ENCODE measurements at places on chromosomes 5 and 9.

DNA sequence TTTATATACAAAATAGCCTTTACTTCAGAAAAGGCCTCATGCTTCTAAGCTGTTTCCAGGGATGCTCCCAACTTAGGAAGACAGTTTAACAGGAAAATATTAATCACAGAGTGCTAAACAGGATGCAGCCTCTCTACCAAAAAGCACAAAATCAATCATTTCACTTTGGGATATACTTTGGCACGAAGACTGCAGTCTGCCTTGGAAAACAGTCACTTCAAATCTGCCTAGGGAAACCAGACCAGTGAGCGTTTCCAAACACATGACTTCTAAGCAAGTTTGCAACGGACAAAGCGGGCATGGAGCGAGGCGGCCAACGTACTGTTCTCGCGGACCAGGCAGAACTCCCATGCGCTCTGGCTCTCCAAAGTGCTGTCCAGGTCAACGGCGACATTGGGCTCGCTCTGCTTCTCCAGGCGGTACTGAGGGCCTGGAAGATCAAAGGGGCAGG is 201.0 kb downstream of the MAPKAP1 start:
- DNase-seq = no peak

DNA sequence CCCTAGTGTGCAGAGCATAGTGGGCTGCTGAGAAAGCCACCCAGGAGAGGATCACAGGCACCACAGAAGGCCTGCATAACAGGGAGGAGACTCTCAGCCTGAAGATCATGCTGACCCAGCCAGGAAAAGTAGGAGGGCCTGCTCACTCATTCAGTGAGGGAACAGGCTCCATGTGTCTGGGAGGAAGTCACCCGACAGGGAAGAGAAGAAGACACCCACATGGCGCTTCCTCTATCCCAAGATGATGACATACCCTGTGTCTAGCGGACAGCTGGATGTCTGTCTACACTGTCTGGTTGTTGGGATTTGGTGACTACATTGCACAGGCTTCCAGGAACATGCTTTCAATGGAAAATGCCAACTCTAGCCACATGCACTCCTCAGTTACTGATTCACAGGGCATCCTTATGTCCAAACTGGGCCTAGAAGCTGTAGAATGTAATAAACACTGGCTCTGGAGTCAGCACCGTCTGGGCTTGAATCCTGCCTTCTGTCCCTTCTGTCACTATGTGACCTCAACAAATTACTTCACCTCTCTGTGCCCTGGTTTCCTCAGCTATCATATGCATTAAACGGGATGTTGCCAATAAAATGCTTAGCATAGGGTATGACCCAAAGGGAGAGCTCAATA is 47.6 kb downstream of the KLHL3 start:
- no peak for DNase-seq

DNA sequence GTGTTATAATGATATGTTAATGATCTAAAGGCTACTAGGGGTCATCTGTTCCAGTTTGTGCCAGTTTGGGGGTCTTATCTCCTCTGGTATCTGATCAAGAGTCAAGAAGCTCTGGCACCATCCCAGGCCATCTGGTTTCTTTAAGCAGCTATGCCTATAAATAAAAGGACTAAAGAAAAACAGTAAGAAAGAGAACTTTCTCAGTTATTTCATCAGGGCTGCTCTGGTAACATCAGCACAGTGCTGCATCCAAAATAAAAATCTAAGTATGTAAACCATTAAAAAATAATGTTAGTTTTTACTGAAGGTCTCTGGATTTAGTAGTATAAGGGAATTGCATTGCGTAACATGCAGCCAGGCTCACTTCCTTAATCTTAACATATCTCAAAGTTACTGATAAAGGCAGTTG is 185.0 kb downstream of the NR2F1-AS1 start:
- DNase-seq = no peak

DNA sequence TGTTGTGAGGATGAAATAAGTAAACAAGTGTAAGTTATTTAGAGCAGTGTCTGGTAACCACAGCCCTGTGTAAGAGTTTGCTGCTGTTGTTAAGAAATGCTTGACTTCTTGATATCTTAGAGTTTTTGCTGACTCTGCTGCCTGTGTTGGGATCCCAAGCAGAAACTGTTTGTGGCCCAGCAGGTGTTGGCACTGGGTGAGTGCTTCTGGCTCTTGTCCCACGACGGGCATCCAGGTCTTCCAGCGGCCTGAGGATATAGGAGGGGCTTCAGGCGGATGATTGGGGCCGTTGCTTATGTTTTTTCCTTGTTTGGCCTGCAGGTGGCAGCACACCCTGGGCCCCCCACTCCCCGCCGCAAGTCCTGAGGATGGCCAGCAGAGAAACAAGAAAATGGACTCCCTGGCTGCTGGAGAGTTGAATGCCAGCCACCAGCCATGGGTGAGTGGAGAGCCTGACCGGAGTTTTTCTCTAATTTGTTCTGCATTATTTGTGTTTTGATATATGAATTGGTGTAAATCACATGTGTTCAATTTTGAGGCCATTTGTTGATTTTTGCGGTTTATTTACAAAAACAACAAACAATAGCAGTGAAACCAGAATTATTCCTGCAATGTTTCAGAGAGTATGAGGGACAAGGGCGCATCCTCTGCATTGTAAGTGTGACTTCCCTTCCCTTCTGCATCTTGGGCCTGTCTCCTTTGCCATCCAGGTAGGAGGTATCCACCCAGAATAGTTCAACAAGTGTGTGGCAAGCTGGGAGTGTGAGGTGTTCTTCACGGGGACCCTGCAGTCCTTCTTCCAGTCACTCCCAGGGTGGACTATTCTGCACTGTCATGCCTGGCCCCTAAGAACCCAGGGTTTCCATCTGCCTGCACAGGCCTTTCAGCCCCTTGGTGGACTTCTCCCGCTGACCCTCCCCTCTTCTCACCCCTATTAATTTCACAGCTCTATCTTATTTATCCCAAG is 50.3 kb downstream of the SLC22A5 start:
- DNase-seq = no peak

GRCh38 chr5:111478266-111478665 is 34.1 kb downstream of the STARD4 start:
- DNase-seq = no peak

DNA sequence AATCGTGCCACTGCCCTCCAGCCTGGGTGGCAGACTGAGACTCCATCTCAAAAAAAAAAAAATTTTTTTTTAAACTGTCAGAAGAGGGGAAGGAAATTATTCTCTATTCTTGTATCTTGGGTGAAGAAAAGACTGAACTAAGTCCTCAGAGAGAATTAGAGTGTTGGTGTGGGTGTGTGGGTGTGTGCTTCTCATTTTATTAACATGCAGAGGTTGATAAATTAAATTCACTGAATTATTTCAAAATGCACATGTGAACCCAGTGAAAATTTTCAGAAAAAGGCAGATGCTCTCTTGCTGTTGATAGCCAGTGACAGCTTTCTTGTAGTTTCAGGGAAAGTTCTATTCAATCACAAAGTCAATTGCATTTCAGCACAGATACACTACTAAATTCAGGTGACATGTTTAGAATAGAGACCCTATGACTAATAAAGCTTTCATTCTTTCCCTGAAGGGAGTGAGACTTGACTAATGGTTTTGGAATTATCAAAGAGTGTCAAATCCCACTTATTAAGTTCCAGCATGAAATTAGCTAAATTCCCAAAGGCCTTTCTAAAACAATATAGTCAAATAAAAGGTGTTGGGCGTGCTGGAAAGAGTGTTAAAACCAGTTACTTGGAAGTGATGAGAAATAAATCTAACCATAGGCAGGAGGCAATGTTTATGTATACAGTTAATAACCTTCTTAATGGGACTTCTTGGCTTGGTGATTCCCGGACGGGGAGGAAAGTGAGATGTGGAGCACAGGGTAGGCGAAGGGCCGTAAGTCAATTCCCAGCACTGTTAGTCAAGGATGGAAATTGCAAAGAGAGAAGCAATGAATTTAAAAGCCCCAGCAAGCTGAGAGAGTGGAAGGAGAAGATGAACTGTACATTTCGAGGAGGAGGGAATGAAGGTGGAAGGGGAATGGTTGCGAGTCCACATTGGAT is 103.2 kb upstream of the SPATA31D4 start:
- no peak for DNase-seq

GRCh38 chr5:155665361-155665760 is 651.8 kb downstream of the KIF4B start:
- no peak for DNase-seq

- DNase-seq = no peak
Measured at GRCh38 chr9:34045903-34046302, 2.8 kb downstream of the UBAP2 start.

DNA sequence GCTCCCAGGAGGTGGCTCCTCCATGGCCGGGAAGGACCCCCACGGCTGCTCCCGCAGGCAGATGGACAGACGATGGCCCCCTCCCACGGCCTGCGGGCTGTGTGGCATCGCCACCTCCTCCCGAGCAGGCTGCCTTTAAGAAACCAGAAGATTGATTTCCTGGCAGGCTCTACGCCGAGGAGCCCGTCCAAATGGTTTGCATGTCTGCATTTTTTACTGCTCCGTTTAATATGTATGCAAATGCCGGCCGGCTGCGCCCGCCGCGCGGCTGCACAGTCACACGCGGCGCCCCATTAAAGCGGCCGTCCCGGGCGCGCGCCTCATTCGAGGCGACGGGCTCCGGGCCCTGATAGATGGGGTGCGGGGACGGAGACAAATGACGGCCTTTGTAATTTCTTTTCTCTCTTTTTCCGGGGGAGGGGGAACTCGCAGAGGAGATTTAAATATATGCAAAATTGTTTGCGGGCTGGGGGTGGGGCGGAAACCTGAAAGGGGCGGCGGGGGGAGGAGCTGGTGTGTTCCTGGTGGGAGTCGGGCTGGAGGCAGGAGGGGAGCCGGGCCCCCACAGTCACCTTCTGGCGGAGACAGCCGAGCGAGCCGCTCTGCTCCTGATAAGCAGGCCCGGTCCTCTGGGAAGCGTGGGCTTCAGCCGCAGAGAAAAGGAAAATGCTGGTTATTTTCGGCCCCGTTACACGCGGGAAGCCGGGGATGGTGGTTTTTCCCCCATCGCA is 158.7 kb upstream of the IER5L start:
- no peak for DNase-seq

DNA sequence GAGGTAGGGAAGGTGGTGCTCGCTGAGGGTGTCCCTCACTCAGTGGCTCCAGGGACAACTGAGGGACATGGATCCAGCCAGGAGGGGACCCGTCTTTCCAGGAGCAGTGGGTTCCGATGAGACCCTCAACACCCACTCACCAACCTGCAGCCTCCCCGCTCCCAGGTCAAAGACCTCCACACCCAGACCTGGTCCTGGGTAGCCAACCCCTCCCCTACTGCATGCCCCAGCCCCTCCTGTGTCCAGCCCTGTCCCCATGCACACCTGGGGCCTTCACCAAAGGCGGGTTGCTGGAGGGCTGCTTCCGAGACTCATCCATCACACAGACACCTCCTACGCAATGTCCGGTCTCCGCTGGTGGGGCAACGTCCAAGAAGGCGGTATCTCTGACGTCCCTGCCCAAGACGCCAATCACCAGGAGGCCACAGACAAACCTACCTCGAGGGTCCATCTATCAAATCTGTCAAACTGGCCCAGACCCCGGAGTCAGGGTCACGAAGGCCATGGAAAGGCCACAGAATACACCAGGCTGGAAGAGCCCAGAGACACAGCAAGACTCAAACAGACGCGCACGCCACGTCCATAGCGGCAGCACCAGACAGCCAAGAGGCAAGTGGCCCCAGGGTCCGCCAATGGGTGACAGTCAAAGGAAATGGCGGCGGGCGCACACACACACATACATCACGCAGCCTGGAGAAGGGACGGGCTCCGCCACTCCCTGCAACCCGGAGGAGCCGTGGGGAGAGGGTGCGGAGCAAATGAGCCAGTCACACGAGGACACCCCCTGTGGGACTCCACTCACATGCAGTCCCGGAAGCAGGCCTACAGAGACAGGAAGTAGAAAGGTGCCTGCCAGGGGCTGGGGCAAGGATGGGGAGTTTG is 10.8 kb downstream of the NACC2 start:
- DNase-seq = no peak

GRCh38 chr5:59533730-59534108 is 359.8 kb downstream of the PDE4D start:
- DNase-seq = no peak

- no peak for DNase-seq
Measured at GRCh38 chr5:105982526-105982925, 1688.2 kb downstream of the EFNA5 start.

DNA sequence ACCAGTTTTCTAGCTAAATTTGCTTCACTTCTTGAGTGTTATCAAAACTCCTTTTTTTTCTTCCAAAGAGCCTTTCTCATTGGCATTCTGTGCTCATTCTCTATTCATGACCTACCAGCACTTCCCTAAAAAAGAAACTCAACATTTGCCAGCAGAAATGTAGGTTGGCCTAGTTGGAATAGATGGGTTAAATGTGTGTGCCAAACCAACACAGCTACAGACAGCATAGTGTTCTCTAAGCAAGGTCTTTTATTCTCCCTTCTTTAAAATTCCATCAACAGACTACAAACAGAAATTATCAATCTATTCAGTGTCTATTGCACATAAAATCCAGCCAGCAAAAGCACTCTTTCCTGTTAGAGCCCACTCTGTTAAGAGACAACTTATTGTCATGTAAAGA is 255.8 kb upstream of the PUM3 start:
- DNase-seq = no peak

GRCh38 chr5:91101600-91102379 is 281.3 kb downstream of the ARRDC3 start:
- DNase-seq = no peak

DNA sequence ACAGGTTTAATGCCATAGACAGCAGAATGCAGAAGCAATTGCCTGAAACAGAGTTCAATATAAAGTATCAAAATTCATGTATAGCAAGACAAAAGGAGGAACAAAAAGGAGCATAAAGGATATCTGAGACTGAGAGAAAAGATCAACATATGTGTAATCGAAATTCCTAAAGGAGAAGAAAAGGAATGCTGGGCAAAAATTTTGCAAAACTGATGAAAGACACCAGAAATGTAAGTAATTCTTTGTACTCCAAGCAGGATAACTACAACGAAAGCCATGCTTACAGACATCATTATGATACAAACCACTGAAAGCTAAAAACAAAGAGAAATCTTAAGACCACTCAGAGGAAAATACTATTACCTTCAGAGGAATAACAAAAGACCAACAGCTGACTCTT is 72.8 kb upstream of the MTAP start:
- DNase-seq = no peak

Data from stimulated activated CD8-positive, alpha-beta memory T cell treated with anti-CD3 and anti-CD28 coated beads, Interleukin-7, amount 100 ng/mL, for 1 hour (primary cell).